ENCODE measurements at places on chromosomes 13 and 19. TPM values are rescaled to one million over a fixed set of nuclear protein-coding genes. Genes with fewer than 3 reads are reported as not detected.

ERFL gene
- not detected for total RNA-seq

KLHL1 gene
- total RNA-seq: not detected

LILRA5 gene
- total RNA-seq: not detected

ZNF439 gene
- 2.4 TPM for total RNA-seq

FGF22 gene
- total RNA-seq: not detected

NKG7 gene
- total RNA-seq: not detected

SLC10A2 gene
- total RNA-seq: not detected

ZNF541 gene
- 0.33 TPM for total RNA-seq

HSH2D gene
- not detected for total RNA-seq

RGCC gene
- total RNA-seq: 174 TPM

GPC6 gene
- 0.17 TPM for total RNA-seq

LYPD3 gene
- total RNA-seq: 0.17 TPM

ZNF415 gene
- 1.9 TPM for total RNA-seq

CYP4F2 gene
- not detected for total RNA-seq

ONECUT3 gene
- total RNA-seq: not detected

ZNF611 gene
- 11.9 TPM for total RNA-seq

TINCR gene
- under 0.01 TPM for total RNA-seq

KLK8 gene
- not detected for total RNA-seq

SYNGR4 gene
- not detected for total RNA-seq

GPR180 gene
- total RNA-seq: 13.4 TPM

FOXO1 gene
- total RNA-seq: 35.4 TPM

PALM3 gene
- not detected for total RNA-seq

GSX1 gene
- not detected for total RNA-seq

CALR3 gene
- total RNA-seq: not detected

Data from dermis blood vessel endothelial cell (primary cell).